ENCODE measurements at places on chromosomes 3 and 15. TPM values are rescaled to one million over a fixed set of nuclear protein-coding genes. Genes with fewer than 3 reads are reported as not detected.

- DNase-seq: no peak
Measured at GRCh38 chr3:24160424-24161095, 215.5 kb downstream of the NR1D2 start.

- DNase-seq: no peak
Measured at GRCh38 chr3:62785384-62785783, 89.8 kb downstream of the CADPS start.

GRCh38 chr15:20356444-20356910, 185.1 kb downstream of the GOLGA6L6 start:
- DNase-seq: peak; percentile 87

- DNase-seq: no peak
Measured at GRCh38 chr3:43338295-43338694, 52.0 kb downstream of the SNRK start.

DNA sequence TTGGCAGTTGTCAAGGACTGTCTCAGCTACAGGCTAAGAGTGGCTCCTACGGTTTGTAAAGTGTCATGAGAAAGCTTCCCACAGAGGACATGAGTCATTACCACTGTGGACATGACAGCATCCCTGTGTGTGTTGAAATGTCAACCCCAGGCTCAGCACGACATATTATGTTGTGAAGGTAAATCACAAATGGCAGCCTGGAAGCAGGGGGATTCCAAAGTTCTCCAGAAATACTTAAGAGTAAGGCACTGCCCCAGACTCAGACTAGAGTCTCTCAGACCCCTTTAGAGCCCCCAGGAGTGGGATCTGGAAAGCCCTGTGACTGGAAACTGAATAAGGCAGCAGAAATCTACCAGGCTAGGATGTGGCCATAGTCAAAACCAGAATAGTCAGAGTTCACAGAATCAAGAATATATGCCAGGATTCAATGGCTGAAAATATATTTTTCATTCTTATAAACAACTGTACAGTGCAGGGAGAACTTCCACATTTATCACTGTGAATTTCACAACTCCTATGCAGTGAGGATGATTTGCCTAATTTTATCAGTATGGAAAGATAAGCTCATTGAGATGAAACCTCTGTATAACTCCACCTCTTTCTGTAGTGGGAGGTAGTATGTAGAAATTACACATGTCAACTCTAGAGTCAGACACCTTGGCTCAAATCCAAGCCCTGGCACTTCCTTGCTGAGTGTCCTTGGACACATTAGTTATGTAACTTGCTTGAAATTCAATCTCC, 237.1 kb upstream of the CFAP20DC start:
- no peak for DNase-seq

- DNase-seq: no peak
Measured at GRCh38 chr3:157063926-157064325, 96.0 kb downstream of the CCNL1 start.

GRCh38 chr3:169952045-169952444, 14.6 kb upstream of the SEC62 start:
- no peak for DNase-seq

GRCh38 chr3:31772272-31772671, 208.8 kb downstream of the OSBPL10 start:
- DNase-seq: no peak

DNA sequence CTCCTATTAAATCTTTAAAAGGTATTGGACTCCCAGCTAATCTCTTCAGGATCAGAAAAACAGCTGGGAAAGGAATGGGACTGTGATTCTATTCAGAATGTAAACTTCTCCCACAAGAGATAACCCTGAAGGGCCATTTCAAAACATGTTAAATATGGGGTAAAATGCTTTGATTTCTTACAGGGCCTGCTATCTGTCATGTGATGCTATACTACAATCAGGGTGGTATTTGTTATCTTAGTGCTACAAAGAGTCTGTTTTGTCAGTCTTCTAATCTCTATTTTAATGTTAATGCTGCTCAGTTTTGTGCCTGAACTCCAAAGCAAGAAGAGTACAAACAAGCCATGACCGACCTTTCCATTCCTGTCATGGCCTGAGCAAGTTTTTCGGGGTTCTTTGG, 186.9 kb downstream of the TBC1D5 start:
- DNase-seq: no peak

- DNase-seq: no peak
Measured at GRCh38 chr3:16026753-16027152, 147.7 kb upstream of the GALNT15 start.

- no peak for DNase-seq
Measured at GRCh38 chr3:11240496-11240895, 31.7 kb upstream of the ATG7 start.

GOLGA6A gene
- 0.20 TPM for total RNA-seq

MYRIP gene
- not detected for total RNA-seq

MYZAP gene
- total RNA-seq: 1.7 TPM

COL6A5 gene
- total RNA-seq: not detected

SLC22A13 gene
- total RNA-seq: 0.67 TPM

DUOXA1 gene
- 0.23 TPM for total RNA-seq

CTXN2 gene
- total RNA-seq: not detected
